ENCODE measurements at places on chromosomes 5 and 9.
A peak's percentile ranks its signal among the peaks of the same experiment; 100 is the strongest.

DNA sequence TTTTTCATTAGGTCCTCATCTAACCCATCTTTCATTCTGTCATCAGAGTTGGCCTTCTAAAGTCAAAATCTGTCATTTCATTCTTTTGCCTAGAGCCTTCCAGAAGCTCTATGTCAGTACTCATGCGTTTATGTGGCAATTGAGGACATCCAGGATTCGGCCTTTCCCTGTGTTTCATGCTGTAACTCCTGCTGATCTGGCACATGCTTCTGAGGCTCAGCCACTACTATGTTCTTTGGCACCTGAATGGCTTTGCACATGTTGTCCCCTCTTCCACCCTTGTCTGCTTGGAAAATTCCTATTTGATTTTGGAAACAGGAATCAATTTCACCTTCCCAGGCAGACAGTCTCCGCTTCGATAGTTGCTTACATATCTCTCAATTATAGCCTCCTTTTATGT, 84.9 kb downstream of the GDNF start:
- no peak for DNase-seq

GRCh38 chr5:1437226-1437829, 7.9 kb downstream of the SLC6A3 start:
- no peak for DNase-seq

- no peak for DNase-seq
These were observed 10.4 kb upstream of the MLLT3 start for GRCh38 chr9:20632705-20633104.

DNA sequence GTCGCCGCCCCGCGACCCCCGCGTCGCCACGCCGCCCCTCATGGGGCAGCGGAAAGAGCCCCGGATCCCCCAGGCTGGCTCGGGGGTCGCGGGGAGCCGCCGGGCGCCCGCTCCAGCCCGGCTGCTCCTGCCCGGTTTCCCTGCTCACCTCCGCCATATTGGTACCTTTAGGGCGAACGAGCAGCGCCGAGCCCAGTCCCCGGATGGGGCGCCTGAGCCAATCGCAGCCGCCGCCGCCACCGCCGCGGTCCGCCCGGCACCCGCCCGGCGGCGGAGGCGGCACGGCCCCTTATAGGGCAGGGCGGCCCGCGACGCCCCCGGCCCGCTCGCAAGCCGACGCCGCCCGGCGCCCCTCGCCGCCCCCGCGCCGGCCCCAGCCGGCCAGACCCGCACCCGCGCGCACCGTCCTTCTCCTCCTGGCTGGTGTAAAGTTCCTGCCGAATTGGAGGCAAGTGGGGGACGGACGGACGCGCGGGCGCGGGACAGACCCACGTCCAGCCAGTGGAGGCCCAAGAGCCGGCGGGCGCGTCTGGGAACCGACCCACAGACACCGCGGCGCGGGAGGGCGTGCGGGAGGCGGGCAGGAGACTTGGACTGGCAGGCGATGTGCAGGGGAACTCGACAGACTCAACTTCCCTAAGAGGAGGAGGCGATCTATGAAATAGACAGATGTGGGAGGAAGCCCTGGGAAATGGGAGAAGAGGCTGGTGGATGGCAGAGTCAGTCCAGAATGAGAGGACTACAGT, at the start of gene MIER3:
Gene MIER3, minus strand, starts transcription at position 178 of the 746 bp plus-strand sequence. Its CDS starts 21 bp downstream, at position 157.
- DNase-seq: peak; percentile 84
